D721Med (cell line): ENCODE measurements at places on chromosomes 4 and X.

- no peak for DNase-seq
Observed at GRCh38 chr4:185457136-185457535, 14.4 kb downstream of the CCDC110 start.

DNA sequence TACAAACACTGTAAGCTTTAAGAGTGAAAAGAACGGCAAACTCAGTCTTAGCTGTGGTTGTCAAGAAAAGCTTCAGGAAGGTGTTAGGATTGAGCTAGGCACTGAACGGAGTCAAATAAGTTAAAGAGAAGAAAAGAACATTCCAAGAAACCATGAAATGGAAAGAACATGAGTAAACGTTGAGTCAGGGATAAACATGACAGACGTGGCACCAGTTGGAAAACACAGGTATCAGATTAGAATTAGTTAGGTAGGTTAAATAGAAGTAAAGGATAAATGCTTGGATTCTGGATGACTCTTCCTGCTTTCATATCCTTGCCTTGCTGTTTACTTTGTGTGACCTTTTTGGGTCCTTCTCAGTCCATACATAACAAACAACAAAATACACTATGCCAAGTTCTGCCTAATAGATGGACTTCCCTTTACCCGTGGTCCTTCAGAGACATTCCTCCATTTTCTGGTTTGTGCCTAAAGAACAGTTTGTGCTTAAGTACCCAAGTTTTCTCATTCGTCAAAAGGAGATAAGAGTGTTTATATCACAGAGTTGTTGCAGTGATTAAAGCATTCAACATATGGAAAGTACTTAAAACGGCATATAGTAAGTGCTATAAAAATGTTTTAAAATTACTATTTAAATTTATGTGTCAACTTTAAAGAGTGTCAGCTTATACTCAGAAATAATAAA is 446.9 kb downstream of the TMA16 start:
- no peak for DNase-seq

- DNase-seq = no peak
Observed at GRCh38 chr4:168257768-168258167, 60.8 kb downstream of the DDX60 start.

DNA sequence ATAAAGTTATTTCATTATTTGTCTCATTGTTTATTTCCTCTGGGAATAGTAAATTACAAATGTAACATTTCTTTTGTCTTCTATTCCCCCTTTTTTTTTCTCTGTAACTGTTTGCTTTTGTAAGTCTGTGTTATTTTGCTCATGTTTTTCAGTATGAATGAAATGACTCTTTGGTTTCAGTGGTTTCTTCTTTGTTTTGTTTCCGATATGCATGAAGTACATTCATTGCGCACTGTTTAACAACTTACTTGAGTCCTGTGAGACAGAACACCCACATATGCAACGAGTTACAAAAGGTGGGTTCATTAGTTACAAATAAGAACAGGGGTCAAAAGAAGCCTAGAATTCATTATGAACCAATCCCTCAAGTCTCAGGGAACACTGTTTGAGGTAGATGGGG is 175.0 kb upstream of the UGT8 start:
- no peak for DNase-seq

DNA sequence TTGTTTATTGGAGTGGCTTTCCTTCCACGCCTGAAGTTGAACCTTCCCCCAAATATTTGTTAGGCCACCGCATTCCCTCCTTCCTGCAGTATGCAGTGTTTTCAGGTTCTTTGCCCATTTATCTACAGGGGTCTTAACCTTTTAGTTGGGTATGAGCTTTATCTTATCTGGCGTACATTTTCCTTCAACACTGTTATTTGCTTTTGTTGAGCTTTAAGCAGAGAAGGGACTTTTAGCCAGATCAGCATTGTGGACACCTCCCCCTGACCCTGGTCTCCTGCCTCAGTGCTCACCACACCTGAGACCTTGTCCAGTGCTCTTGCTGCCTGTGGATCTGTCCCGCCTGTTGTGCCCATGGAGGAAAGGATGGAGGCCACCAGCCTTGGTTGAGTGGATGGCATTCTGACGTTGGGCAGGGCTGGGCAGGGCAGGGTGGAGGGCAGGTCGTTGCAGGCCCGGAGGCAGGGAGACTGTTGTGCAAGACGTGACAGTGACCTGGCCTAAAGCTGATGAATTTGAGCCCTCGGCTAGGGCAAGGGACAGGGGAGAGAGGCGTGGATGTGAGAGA is 998 bp upstream of the DUSP9 start:
- no peak for DNase-seq

GRCh38 chrX:10444204-10444603 is 176.2 kb downstream of the MID1 start:
- no peak for DNase-seq

- DNase-seq = no peak
Observed at GRCh38 chrX:2391869-2392606, 108.7 kb downstream of the DHRSX start.

GRCh38 chrX:134880866-134881265 is 109.9 kb upstream of the SMIM10 start:
- DNase-seq = no peak

- DNase-seq = no peak
Observed at GRCh38 chr4:73406548-73406875, 2.4 kb downstream of the ALB start.

DNA sequence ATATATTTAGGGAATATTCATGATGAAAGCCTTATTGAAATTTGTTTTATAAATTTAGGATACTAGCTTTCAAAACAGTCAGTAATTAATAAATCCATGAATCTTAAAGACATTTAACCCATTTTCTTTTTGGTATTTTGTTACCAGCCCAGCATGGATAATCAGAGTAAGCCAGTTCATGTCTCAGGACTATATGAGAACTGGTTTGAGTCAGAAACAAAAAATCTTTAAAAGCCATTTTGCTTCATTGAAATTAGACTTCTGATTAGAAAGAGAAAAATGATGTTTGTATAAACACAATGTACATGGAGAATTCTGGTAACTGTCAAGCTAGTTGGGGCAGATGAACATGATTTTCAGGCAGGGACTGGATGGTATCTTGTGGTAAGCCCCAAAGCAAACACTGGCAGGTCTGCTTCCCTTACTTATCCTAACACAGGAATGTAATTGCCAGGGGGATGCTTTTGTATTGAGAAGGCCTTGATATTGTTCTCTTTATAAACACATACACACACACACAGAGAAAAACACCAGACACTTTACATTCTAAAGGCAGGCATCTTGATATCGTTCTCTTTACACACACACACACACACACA is 9.4 kb downstream of the ARHGAP10 start:
- no peak for DNase-seq

DNA sequence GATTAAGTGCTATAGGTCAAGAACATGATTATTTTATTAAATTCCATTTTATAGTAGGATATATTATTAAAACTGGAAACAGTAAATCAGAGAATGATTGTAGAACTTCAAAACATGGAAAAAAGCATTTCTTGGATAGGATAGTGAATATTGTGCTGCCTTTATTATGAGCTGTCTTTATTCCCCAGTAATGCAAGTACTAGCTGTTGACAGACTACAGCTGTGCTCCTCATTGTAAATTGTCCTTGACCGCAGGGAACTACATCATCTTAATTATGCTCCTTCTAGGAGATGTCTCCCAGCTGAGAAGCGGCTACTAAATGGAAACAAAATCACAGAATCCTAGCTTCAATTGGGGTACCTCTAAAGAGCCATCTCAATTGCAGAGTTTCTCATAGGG is 1457.2 kb upstream of the PCDH7 start:
- no peak for DNase-seq
